ENCODE measurements at places on chromosomes 4 and X.

- DNase-seq = no peak
These were observed 72.6 kb upstream of the NKX1-1 start for GRCh38 chr4:1478766-1479355.

DNA sequence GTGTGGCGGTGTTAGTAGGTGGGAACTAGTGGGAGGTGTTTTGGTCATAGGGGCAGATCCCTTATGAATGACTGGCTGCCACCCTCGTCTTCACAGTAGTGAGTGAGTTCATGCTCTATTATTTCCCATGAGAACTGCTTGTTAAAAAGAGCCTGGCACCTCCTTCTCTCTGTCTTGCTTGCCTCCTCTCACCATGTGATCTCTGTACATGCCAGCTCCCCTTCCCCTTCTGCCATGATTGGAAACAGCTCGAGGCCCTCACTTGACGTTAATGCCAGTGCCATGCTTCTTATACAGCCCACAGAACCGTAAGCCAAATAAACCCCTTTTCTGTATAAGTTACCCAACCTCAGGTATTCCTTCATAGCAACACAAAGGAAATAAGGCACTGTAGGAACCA, 21.7 kb downstream of the PNMA6F start:
- DNase-seq = no peak

GRCh38 chr4:958314-958665, 15.1 kb downstream of the DGKQ start:
- DNase-seq = no peak

- no peak for DNase-seq
These were observed 7.8 kb upstream of the TMEM144 start for GRCh38 chr4:158202481-158202880.

GRCh38 chrX:115311139-115311538, 21.6 kb downstream of the LUZP4 start:
- DNase-seq = no peak

DNA sequence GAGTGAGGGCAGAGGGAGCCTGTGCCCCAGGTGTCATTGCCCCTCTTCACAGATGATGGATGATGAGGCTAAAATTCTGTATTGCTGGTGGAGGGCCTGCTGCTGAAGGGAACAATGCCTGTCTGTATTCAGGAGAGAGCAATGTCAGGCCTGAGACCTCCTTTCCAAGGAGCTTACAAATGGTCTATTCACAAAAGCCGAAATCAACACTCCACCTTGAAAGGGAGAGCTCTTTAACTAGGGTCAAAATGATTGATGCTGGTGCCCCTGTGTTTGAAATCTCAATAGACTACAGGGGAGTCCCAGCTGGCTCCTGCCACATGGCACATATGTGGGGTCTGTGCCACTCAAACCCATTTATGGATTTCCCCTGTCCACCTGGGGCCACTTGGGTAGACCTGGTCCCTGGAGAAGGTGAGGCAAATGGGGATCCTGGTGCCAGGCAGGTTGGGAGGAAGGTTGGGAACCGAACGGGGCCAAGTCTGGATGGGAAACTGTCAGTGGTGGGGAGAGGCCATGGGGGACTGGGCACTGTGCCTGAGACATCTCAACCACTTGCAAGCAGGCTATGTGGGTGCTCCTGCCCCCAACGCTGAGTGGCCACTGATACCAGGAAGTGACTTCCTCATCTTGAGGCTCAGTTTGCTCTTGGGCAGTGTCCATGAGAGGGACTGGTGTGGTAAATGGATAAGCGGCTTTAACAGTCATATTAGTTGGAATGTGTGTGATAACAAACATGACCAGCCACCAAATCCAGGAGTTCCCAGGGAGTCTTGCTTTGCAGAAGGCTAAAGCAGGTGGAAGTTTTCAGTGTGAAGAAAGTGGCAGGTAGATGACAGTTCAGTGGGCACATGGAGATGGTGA, 223.8 kb upstream of the PSAPL1 start:
- no peak for DNase-seq

GRCh38 chrX:107739541-107739940, 36.0 kb downstream of the TSC22D3 start:
- DNase-seq = no peak

DNA sequence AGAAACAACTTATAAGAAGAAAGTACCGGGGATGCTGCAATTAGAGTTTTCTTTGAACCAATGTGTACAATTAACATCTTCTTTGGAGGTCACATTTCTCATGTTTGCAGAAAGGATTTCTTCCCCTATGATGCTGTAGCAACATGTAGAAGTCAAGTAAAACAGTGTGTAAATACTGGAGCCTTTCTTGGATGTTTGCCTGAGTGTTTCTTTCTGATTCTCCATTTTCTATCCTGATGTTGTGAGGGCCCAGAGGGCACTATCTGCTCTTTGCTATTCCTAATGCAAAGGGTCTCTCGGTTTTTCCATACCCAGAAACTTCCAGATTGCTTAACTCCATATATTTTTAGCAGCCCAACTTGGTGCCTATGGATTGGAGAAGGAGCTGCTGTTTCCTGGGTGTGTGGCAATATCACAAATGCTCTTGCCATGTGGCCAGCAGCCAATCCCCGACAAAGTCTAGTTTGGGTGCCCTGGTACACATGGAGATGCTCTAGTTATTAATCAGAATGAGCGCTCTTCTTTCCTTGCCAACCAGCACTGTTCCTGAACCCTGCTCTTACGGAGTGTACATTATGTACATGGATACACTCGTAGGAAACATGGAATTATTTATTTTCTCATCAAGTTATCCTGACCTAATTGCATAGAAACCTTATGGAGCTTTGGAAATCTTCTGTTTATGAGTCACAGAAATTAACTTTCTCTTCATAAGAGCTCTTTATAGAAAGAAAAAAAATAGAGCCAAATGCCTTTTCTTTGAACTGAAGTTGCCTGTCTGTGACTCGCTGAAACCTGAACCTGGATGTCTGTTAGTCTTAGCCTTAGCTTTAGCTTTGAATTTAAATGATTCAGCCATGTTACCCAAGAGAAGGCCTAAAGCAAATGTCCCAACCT, 67.0 kb upstream of the GPC4 start:
- no peak for DNase-seq

GRCh38 chr4:105503484-105503883, 29.6 kb upstream of the PPA2 start:
- no peak for DNase-seq

- DNase-seq = no peak
These were observed 1.3 kb downstream of the PKD2 start for GRCh38 chr4:88008743-88009171.

DNA sequence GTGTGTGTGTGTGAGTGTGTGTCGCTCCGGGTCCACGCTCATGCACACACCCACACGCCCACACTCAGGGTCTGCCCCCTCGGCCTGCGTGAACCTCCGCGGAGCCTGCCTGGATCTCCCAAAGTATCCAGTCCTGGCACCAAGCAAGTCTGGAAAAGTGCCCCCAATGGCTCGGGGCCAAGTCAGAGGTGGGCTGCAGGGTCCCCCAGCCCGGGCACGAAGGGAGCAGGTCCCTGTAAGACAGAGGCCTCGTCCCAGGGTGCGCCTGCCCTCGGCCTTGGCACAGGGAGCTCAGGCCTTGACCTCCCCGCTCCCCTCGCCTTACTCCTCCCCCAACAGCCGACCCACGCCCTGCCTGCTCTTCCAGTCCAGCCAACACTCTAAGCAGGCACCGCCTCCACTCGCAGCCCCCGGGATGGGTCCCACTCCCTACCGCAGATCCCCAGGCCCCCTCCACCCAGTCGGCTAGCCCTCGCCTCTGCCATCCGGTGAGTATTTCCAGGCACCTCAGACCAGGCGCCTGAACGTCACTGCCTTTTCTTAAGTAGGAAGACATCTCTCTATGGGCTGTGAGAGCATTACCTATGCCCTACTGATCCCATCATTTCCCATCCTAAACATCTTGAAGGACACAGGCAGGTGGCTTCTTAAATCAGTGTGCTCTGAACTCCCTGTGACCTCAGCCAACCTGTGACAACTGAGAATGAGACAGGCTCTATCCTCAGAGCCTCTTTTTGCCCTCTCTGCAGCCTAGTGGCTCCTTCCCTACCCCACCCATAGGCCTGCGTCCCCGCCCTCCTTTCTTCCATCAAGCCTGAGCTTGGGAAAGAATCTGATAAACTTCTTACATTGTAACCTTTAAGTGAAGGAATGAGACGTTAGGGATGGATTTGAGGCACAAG, 704 bp downstream of the FAM114A1 start:
- DNase-seq = no peak

DNA sequence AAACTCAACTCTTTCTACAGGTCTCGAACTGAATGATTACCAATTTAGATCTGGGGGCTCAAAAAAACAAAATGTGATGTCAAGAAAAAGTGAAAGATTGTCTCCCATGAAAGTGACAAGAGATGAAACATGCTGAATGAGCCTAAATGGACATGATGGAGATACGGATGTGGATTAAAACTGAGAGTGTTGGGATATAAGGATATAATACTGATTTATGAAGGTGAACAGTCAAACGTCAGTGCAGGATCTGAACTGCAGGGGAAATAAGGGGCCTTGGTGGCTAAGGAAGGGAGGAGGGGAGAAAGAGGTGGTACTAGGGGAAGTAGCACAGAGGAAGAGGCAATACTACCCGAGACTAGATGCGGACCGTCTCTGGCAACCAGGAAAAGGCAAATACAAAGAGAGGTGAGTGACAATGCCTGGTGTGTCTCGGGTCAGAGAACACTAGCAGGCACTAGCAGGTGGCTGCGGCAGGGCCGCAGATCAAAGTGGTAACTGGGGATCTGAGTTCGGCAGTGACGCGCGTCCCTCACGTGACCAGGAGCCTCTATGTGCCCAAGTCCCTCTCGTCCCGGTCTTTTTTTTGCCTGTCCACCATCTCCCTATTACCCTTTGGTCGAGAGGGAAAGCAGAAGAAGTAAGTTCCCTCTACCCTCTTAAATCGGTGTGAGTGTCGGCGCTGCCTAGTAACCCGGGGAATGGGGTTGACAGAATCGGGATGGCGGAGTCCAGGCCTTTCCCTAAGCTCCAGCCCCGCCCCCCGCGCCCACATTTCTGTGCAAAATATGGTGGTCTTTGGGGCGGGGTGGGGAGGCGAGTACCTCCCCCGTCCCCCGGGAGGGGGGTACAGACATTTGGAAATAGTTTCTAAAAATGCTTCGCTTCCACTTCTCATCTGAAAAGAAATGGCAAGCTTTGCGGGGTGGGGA, at the start of gene TCEAL1:
TSS of gene TCEAL1 (plus strand) at position 590 of the 932 bp plus-strand sequence. CDS start 942 bp downstream, outside the sequence.
- DNase-seq = no peak

DNA sequence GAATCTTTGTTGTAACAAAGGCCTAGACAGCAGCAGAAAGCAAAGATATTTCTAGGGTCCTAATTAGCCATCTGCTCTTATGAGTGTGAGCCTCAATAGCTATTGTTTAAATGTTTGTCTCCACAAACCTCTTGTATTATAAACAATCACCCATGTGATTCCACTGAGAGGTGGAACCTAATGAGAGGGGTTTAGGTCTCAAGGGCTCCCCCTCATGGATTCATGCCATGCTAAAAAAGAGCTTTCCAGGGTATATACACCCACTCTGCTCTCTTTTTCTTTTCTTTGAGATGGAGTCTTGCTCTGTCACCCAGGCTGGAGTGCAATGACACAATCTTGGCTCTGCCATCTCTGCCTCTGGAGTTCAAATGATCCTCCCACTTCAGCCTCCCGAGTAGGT, 42.1 kb downstream of the TRIM61 start:
- DNase-seq = no peak

DNA sequence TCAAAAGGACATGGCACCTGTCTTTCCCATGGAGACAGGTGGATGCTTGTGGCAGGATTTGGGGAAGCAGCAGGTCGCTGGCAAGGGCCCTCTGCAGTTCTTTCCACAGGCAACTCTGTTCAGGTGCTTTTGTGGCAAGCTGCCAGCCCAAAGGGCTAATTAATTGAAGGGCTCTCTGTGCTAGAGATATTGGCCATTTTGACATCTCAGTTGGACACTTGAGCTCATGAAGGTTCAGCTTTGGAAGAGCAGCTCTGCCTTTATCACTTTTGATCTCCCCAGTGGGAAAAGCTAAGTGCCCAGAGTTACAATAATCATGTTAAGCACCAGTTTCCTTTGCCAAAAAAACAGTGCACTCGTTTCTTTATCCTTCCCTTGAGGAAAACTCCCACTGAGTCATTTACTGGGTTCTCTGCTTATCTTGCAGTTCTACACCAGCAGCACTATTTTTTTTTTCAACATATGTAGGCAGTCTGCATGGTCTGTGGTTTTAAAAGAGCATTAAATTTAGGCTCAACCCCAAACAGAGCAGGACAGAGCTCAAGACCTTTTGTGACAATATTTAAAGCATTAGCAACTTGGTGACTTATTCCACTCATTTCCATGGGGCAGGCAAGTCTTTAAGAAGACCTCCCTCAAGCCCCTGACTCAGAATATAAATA, 336.4 kb upstream of the RASGEF1B start:
- DNase-seq = no peak

- DNase-seq = no peak
These were observed 8.8 kb downstream of the C4orf50 start for GRCh38 chr4:6009452-6009851.

DNA sequence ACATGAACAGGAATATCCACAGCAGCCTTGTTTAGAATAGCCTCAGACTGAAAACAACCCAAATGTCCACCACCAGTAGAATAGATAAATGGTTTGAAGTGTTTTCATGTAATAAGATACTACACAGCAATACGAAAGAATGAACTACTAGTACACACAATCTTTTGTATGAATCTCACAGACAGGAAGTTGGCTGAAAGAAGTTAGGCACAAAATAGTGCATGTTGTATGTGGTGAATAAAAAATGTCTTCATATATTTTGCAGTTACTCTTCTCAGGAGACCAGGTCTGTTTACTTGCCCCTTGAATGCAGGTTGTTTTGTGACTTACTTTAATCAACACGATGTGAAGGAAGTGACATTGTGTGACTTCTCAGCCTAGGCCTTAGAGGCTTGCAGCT, 75.9 kb upstream of the LEF1 start:
- DNase-seq = no peak

GRCh38 chr4:103721251-103721650, 1.5 kb upstream of the TACR3 start:
- DNase-seq = no peak

DNA sequence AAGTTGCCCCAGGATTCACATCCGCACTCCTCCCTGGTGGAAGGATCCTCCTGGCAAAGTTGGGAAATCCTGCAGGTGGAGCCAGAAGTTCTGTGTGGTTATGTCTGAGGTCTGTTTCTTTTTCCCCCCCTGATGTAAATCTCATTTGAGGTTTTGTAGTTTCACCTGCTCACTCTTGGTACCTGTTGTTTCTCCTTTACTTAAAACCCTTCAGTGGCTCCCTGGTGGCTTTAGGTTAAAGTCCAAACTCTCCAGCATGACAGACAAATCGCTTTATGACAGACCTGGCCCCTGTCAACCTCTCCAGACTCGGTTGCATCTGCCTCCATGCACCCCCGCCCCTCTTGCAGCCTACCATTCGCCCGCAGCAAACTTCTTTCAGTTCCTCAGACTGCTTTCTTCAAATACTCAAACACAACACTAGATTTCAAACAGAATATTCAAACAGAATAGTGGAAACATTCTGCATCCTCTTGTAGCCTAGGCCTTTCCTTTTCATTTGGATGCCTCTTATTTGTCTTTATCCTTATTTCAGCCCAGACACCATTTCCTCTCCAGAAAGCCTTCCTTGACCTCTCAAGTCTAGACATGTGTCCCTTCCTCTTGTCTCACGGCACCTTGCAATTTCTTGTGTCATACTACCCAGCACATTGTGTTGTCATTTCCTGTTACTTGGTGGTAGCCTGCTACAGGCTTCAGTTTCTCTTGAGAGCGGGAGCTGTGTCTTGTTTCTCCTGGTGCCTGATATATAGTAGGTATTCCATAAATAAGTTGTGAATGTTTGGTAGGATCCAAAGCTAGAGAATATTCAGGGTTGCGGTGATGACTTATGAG, 24.8 kb downstream of the IL13RA1 start:
- DNase-seq = no peak

Data from effector memory CD4-positive, alpha-beta T cell (primary cell).